ENCODE measurements at places on chromosomes 3 and 15.

GRCh38 chr15:96409215-96410138 is 79.0 kb downstream of the NR2F2 start:
- no peak for DNase-seq

GRCh38 chr3:124295362-124295761 is 303.4 kb upstream of the ROPN1 start:
- no peak for DNase-seq

GRCh38 chr3:32237670-32238452 is 619 bp upstream of the CMTM8 start:
- peak; percentile 4 for DNase-seq

DNA sequence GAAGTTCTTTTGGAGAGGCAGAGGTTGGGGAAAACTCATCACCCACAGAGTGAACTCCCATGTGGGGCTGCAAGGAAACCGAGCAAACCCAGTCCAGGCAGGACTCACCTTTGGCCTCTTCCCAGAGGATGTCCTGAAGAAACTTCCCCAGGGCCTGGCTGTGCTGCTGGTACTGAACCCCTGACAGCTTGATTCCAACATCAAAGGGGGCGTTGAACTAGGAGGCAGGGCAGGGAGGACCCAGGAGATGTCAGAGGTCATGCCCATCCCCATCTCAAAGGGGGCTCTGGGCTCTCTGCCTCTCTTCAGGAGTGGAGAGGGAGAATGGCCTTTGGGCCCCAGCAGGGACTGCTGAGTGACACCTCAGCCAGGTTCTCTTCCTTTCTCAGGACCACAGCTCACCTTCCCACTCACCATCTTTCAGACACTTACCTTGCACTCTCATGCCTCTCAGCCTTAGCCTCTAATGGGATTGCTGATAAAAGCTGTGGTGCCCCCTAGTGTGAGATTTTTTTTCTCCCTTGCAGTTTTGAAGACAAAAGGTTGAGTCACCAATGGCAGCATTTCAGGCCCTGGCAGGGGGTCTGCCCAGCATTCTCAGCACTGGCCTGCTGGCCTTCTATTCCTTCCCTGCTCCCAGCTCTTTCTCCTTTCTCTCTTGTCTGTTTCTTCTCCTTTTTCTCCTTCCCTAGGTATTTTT is 6.0 kb downstream of the GHRL start:
- DNase-seq: no peak

DNA sequence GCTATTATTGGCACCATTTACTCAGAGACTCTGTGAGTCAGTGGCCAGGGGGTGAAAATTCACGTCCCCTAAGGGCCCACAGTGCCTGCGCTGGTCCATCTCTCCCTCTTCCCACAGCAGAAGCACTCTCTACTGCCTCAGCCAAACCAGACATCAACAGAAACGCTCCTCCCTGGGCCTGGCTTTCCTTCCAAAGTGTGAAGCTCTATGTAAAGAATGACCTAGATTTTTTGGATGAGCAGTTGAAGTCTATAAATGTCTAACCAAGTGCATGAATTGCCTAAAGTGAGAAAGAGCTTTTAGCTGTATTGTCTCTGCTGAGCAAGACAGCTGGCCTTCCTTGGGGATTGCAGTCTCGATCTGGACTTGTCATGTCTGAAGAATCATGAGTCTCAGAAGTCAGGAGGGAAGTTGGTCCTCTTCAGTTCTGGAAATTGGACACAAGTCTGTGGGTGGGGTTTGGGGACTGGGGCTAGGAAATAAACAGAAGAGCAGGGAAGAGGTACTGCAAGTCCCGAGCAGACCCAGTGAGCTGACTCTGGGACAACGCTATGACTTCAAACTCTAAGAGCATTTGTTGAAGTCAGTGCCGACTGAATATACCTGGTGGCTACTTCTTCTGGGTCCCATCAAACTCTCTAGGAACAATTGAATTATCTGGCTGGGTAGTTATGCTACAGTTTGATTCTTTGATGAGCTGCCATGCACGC is 29.0 kb downstream of the RASGRP1 start:
- DNase-seq: no peak

GRCh38 chr15:89130201-89130600 is 41.9 kb downstream of the ABHD2 start:
- DNase-seq: no peak

DNA sequence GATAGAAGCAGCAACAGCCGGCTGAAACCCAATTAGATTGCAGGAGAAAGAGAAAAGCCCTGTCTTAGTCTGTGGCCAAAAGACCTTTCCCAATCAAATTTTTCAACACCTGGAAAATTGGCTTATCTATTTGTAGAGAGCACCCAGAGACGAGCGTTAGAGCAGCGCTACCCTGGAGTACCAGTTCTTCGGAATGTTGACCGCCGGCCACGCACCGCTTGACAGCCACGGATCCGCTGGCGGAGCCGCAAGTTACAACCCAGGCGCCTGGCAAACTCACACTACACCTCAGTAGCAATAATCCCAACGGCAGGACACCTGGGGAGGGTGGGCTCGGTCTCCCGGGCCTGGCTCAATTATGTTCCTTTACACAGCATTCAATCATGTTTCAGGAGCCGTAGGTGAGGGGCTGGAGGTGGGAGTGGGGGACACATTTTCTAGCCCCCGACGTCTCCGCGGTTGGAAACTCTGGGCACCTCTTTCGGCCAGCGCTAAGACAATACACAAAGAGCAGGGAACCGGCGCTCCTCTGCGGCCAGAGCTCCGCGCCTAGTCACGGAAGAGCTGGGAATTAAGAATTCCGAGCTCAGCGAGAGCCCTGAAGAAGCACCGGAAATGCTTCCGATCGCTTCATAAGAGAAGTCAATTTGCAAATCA is 1.2 kb downstream of the MB21D2 start:
- DNase-seq: no peak

DNA sequence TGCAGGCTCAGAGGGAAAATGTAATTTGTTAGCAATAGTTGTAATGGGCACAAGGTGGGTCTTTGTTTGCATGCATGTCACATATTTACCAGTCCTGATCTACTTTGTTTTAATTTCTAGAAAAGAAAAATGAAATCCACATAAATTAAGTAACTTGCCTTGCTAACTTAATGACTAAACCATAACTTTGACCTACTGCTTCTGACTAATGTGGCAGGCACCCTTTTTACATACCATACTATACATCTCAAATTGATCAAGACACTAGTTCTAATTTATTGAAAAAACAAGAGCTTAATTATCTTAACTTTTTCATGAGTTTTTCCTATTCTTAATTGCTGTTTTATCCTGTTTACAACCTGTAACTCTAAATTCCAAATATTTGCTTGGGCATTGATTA is 93.2 kb downstream of the ATP11B start:
- DNase-seq: no peak

DNA sequence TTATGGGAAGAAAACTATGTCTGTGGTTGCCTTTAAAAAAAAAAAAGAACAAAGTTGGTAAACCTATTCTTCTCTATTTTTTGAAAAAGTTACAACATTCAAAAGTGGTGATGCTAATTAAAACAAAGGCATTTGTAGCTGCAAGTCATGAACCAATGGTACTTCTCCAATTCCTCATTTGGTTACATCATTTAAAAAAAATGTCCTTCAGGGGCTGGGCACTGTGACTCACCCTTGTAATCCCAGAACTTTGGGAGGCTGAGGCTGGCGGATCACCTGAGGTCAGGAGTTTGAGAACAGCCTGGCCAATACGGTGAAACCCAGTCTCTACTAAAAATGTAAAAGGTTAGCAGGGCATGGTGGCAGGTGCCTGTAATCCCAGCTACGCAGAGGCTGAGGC is 574.6 kb downstream of the VGLL3 start:
- no peak for DNase-seq

- DNase-seq: peak; percentile 78
Observed at GRCh38 chr3:125055913-125056745, at the start of gene HEG1. Gene HEG1 (minus strand): TSS chr3:125055997. CDS start chr3:125055890, 107 bp downstream.

DNA sequence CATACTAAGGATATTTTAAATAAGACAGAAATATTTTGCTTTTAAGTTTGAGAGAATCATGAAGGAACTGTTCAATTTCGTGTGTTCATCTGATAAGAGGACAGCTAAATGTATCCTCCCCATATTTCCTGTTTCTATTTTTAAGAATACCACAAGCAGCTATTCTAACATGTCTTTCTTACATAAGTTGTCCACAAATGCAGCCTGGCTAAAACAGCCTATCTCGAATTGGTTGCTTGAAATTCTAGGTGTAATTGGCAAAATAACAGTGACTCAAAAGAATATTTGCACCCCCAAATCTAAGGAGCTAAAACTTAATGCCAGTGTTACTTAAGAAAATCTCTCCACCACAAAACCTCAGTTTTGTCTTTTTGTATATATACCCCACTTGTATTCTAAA is 35.0 kb downstream of the BTLA start:
- DNase-seq: no peak

- no peak for DNase-seq
Observed at GRCh38 chr15:39936187-39936586, 2.3 kb downstream of the EIF2AK4 start.

GRCh38 chr3:87498358-87499080 is 222.1 kb upstream of the POU1F1 start:
- no peak for DNase-seq

DNA sequence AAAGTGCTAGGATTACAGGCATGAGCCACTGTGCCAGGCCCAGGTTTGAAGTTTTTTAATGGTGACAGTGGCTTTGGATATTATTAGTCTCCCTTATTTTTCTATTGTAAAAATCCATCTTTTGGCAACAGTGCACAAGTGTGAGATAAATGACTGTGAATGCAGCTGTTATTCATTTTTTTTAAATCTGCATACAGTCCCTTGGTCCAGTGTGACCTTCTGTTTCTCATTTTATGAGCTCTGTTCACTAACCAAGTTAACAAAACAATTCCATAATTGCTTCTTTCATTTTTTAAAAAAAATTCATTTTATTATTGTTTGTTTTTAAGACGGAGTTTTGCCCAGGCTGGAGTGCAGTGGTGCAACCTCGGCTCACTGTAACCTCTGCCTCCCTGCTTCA is 381.8 kb downstream of the NAALADL2 start:
- DNase-seq: no peak

- DNase-seq: no peak
Observed at GRCh38 chr3:29324180-29324651, 43.3 kb downstream of the RBMS3 start.

DNA sequence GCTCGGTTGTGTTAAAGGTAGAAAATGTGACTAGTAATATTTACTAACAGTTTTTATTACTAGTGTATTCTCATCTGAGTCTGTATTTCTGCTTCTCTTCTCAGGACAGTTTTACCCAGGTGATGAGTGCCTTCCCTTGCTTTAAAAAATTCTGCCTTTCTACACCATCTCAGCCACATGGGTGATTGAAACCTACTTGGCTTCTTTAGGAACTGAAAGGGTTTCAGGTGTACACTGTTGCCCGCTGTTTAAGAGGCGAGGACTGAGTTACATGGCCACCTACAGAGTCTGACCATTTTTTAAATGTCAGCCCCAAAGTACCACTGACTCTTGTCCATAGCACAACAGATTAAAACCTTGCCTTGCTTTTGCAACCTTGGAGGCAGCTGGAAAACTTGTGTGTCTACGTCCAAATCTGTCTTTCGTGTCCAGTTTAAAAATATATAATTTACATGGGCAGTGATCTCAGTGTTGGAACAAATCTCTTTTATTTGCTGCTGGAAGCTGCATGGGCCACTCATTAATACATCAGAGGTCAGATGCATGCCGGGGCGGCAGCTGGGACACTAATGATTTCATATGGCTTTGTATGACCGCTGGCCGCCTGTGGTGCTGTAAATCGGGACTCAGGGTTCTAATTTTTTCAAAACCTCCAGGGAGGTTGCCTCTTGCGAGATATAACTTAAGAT is 44.6 kb downstream of the TRIM71 start:
- no peak for DNase-seq

DNA sequence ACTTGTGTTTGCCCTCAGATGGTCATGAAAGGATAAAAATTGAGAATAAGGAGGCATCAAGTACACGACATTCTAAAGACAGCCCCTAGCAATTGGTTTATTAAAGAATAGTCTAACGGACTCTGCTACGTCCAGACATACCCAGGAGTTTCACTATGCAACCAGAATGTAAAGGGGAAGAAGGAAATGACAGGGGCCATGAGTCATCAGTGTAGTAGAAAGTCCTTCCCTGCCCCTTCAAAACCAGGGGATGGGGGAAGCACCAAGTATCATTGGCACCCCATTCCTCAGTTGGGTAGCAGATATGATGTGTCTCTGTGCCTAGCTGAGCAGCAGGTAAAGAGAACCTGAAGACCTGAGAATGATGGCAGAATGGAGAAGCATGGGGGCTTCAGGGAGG is 367.4 kb downstream of the IL20RB start:
- DNase-seq: no peak

- DNase-seq: no peak
Observed at GRCh38 chr3:141812084-141812483, 48.9 kb downstream of the GRK7 start.

DNA sequence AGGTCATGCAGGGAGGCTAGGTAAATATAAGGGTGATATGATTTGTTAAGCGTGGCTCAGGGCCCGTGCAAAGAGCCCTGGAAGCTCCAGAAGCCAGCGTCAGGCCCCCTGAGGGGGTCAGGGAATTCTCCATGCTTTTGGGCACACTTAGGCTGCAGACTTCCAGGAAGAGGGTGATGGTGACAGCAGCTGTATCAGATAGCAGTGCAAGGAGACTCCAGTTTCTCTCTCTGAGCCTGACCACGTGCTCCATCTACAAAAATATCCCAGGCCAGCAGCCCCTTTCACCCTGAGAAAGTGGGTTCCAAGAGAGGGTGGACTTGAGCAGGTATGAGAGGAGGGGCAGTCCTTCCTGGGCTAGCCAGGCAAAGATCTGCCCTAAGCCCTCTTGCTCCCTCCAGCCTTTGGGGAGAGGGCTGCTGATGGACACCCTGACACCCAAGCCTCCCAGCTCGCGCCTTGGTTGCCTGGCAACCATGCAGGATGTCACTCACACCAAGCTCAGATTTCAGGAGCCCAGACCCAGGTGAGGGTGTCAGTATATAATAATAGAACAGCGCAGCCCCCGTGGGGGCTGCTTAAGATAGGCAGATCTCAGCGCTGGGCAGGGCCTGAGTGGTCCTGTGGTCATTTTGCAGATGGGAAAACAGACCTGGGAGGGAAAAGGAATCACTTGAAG is 35.8 kb downstream of the ATP2B2 start:
- DNase-seq: no peak

- no peak for DNase-seq
Observed at GRCh38 chr3:71565976-71566375, 17.6 kb downstream of the FOXP1 start.

GRCh38 chr3:35709691-35710090 is 70.4 kb downstream of the ARPP21 start:
- no peak for DNase-seq

DNA sequence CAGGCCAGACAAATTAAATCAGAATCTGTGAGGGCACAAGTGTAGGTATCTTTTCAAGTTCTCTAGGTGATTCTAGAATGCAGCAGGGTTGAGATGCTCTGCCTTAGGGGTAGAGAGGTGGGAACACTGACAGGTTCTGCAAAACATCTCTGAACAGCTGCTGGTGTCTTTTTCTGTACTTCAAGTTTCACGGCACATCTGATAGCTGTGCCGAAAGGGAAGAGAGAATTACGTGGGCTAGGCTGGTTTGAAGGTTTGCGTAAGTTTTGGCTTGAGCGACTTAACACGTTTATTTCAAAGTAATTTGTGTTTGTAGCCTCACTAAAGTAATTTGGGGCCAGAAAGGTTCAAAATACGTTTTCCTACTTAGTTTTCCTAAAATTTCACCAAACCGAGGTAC is 22.5 kb downstream of the PXK start:
- DNase-seq: no peak
